Activated naive CD4-positive, alpha-beta T cell treated with anti-CD3 and anti-CD28 coated beads, Interleukin-2, amount 10 ng/mL, durations not matched to agents 7 days and 5 days (primary cell): ENCODE measurements at places on chromosomes 5 and 9.

- no peak for DNase-seq
These were observed 123.6 kb downstream of the INVS start for GRCh38 chr9:100222674-100223073.

DNA sequence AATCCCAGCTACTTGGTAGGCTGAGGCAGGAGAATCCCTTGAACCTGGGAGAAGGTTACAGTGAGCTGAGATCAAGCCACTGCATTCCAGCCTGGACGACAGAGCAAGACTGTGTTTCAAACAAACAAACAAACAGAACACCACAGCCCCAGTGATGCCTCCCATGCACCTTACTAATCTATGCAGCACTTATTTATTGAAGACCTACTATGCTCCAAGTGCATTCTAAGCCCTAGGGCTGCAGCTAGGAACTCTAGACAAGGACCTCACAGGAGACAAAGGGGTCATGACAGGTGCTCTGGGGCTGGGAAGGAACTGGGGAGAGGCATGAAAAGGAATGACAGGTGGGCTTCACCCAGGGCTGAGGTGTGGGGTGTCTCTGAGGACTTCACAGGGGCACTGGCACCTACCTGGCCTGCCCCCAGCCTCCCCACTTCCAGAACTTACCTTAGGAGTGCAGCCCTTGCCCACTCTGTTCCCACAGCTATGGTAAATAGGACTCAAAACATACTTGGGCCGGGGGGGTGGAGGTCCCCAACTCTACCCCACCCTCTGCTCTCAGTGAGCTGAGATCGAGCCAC is 69.4 kb downstream of the C9orf50 start:
- DNase-seq: no peak

DNA sequence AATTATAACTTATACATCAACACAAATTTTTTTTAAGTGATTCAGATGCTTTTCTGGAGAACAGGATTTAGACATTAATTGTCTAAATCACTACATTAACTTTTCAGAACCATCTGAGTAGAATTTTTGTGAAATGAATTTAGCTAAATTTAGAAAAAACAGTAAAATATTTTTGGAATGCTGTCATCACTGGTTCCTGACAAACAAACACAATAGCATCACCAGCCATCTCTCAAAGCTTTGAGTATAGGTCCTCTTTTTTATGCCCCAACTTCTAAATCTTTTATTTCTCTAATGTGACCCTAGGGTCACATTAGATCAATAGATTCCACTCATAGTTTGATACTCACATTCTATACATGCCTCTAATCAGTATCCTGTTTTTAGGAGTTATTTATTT is 104.6 kb downstream of the PRR16 start:
- no peak for DNase-seq

DNA sequence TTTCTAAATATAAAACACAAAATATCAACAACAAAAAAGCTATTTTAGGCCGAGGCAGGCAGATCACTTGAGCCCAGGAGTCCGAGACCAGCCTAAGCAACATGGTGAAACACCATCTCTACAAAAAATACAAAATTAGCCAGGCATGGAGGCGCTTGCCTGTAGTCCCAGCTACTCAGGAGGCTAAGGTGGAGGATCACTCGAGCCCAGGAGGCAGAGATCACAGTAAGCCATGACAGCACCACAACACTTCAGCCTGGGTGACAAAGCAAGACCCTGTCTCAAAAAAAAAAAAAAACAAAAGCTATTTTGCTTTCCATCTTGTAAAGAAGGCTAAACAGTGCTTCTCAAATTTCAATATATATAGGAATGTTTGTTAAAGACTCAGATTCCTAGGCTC is 11.3 kb downstream of the C5orf15 start:
- no peak for DNase-seq

- DNase-seq: no peak
These were observed 135.5 kb downstream of the PRR16 start for GRCh38 chr5:120599576-120599975.

DNA sequence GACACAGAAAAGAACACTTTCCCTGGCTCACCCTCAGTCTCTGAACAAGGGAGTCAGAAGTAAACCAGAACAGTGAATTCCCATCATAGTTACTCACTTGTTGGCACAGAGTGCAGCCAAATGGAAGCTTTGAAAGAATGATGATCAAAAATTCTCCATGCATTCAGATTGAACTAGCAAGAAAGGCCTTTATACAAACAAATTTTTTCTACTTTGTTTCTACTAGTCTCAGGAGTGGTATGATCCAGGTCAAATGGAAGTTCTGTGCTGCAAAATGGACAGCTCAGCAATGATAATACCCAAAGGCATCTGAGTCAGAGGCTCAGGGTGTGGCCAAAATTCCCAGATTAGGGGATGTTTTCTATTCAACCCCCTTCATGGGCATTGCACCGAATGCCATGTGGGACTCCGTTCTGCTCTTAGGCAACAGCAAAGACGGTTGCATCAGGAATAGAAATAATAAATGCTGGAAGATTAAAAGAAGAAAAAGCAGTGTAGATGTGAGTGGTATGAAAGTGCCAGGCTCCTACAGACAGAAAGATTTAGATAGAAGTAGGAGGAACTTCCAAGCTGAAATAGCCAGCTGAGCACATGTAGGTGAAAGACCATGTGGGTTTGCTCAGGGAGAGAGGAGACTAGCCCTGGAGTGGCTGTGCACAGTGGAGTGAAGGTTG is 24.0 kb upstream of the ASPN start:
- no peak for DNase-seq

GRCh38 chr9:34802916-34803315 is 93.0 kb upstream of the CCL21 start:
- no peak for DNase-seq

- no peak for DNase-seq
These were observed 95.3 kb downstream of the PTTG1 start for GRCh38 chr5:160516696-160517530.

DNA sequence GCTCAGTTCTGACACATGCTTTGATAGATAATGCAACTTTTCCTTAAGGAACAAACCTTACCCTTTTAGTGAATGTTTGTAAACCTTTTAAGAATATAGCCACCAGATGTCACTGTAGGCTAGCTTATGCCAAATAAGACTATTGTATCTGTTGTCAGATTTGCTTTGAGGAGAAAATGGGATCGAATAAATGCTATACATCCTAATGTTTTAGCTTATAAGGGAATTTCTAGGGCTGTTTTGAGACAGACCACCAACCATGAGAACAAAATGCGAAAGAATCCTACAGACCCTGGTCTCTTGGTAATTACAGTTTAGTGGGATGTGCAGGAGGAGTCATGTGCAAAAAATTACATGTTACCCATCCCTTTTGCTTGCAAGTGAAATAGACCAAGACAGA is 127.6 kb upstream of the NMUR2 start:
- no peak for DNase-seq

GRCh38 chr5:23012842-23013241 is 159.7 kb upstream of the CDH12 start:
- no peak for DNase-seq

DNA sequence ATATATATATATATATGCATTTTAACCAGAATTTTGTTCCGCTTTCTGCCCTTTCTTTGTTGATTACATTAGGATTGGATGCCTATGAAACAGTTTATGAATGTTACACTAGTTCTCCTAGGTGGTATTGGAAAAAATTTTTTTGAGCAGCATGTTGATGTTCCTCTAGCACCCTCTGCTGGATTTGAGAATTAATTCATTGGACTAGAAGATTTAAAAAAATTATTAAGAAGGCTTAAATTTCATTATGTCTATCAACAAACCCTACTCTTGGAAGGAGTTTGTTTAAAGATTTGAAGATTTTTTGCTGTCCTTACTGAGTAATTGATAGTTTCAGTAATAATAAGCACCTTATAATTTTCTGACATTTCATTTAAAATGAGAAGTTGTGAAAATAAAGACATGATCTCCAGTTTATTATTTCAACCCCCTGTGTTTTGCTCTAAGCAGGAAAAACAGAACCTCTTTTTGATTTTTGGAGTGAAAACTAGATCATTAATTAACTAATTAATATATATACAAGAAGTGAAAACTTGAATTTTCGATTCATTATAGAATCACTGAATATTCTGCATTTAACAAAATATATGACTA is 89.6 kb downstream of the CCDC171 start:
- no peak for DNase-seq

DNA sequence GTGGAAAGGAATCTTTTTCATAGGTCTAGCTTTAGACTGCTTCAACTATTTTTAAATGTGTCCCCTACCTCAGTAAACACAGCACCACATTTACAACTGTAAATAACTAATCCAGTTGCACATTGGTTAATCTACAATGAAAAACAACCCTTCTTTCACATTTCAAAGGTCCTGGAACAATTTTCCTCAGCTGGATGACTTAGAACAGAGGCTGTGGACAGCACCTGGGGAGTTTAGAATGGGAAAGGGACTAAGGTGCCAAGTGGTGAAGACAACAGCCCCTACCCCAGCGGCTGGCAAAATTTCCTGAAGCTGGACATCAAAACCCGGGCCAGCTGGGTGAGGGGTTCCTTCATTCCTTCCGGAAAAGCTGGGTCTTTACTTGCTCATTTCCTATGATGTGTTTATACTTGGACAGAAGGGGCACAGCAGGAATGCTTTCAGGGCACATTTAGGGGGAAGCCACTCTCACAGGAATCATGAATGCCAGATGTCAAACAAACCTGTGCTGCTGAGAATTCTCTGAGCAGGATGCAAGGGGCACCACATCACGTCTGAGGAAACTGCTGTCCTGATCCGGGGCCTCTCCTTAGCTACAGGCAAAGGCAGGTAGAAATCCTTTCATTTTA is 158.3 kb downstream of the NR2F1-AS1 start:
- no peak for DNase-seq

DNA sequence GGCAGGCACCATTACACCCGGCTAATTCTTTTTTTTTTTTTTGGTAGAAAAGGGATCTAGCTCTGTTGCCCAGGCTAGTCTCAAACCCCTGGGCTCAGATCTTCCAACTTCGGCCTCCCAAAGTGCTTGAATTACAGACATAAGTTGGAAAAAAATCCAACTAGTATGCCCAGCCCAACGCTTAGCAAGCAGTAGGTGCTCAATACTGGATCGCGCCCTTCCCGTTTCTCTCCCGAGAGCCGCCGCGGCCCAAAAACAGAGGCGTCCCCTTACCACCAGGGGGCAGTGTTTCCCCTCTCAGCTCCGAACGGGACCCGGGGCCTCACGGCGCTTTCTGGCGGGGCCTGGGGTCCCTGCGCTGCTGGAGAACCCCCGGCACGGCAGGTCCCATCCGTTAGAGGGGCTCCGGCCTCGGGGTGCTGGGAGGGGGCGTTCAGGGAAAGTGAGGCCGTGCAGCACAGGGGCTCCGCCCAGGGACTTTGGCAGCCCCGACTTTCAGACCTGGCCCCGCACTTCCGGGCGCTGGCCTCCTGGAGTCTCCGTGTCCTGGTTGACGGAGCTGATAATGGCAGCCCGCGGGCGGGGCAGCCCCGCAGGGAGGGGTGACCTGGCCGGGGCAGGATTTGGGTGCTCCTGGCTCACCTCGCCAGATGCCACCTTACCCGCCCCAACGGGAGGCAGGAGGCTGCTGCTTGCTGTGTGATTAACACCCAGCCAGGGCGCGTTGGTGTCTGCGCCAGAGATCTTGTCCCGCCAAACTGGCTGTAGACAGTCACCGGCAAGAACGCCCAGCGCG is 15.2 kb downstream of the PTGES start:
- DNase-seq: peak; percentile 90

DNA sequence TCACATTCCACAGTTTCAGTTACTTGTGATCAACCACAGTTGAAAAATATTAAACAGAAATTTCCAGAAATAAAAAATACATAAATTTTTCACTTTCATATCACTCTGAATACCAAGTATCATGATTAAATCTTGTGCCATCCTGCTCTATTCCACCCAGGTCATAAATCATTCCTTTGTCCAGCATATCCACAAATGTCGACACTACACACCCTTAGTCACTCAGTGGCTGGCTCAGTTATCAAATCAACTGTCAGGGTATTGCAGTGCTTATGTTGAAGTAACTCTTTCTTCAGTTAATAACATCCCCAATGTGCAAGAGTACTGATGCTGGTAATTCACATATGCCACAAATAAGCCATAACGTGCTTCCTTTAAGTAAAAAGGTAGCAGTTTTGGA is 115.7 kb downstream of the FBXL17 start:
- no peak for DNase-seq

DNA sequence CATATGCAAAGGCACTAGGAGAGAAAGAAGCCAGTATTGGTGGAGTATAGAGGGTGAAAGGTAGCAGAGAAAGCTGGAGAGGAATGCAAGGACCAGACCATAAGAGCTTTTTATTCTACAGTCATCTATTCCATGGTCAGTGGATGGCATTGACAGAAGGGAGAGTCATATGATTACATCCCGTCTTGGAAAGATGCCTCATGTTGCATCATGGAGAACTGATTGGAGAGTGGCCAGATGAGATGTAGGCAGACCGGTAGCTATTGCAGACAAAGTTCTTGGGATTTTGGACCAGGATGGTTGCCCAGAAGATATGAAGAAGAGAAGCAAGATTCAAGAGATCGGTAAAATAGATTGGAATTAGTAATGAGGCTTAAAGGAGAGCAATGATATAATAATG is 260.7 kb downstream of the CHSY3 start:
- DNase-seq: no peak

DNA sequence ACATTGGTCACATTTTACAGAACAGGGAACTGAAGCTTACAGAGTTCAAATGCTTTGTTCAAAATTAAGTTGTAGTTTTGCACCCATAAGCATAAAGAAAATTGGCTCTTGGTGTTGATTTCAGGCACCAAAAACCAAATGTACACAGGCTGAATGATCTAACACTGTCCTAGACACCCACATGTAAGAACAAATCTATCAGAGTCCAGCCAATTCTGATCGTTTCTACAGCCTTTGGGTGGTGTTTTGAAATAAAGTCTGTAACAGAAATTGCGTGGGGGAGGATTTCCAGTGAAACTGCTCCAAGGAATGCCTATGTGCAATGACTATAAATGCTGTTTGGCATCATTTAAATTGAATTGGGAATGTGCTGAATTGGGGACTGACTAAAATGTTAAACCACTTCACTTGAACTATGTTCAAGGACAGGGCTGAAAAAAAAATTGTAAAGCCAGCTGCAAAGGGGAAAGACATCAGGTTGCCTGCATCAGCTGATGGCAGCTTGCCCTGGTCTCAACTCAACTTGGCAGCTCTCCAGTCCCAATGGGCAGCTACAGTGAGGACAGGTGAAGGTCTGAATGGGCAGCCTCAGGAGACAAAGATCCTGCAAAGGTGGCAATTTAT is 92.2 kb upstream of the TRPC7 start:
- DNase-seq: no peak

- no peak for DNase-seq
These were observed 106.1 kb upstream of the PHYKPL start for GRCh38 chr5:178338750-178339144.

GRCh38 chr9:15867988-15868387 is 315.1 kb downstream of the CCDC171 start:
- DNase-seq: no peak

GRCh38 chr5:111598996-111599395 is 86.7 kb upstream of the STARD4 start:
- DNase-seq: no peak

GRCh38 chr5:120516805-120517204 is 52.7 kb downstream of the PRR16 start:
- DNase-seq: no peak

GRCh38 chr5:69492391-69492922 is at the start of gene OCLN:
Gene OCLN, plus strand, starts transcription at chr5:69492790. Its CDS starts 11,455 bp downstream, at chr5:69504245.
- DNase-seq: peak; percentile 40

- no peak for DNase-seq
These were observed 4.8 kb downstream of the NAIF1 start for GRCh38 chr9:128062279-128062678.
